ENCODE measurements at places on chromosomes 2 and 18. TPM values are rescaled to one million over a fixed set of nuclear protein-coding genes. Genes with fewer than 3 reads are reported as not detected.

- ATAC-seq: no peak
These were observed 65.6 kb downstream of the CYB5A start for GRCh38 chr18:74226156-74226555.

DNA sequence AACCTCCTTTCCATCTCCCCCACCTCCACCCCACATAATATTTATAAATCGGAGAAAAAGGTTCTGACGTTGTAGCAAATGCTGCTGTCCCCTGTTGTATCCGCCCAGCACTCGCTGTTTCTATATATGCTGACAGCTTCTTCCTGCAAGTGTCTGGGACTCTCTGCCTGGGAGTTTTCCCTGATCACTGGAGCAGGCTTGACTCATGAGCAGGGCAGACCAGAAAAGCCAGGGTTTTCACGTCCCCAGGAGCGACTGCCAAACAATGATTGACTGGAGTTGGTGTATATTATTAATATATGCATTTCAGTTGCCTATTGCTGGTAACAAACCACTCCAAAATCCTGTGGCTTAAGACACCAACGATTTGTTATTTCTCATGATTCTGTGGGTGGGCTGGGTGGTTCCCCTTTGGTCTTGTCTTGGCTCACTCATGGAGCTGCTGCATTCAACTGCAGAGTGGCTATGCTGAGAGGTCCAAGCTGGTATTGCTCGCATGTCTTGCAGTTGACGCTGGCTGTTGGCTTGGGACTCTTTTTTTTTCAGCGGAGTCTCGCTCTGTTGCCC, 21.2 kb upstream of the ASXL2 start:
- ATAC-seq: no peak

DNA sequence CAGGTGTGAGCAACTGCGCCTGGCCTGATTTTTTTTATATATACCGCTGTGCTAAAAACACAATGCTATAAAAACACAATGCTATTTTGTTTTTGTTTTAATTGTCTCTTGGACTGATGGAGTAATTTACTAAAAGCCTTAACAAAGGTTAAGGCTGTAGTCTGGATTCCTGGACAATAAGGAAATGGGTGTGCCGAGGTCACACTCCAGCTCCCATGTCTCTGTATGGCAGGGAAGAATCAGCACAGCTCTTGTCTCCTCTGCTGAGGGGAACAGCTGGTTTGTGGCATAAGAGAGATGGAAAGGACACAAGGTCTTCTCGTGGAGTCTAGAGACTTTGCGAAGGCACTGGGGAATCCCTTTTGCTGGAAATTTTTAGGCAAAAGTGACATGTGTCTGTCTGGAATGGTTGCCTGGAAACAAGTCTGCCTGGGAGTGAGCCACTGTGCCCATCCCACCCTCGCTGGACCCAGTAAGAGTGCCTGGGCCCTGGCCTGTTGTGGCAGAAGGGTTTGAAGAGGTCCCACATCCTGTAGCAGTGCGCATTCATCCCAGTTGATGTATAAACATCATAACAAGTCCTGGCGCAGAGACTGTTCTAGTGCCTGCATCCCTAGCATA, 73.1 kb downstream of the MAPK4 start:
- ATAC-seq: no peak

CHRNG gene
- total RNA-seq: not detected

CD302 gene
- 19.0 TPM for total RNA-seq

Measured in gastroesophageal sphincter (tissue), 4 donors.